ENCODE measurements at places on chromosomes 1 and 21.

GRCh38 chr1:183116416-183116815 is 69.6 kb upstream of the LAMC2 start:
- H3K4me1 ChIP-seq = no peaks in the 10 kb centered on the region
- ATAC-seq = no peak
- peaks cover 4% of the 10 kb centered on the region for H3K27me3 ChIP-seq

- no peaks in the 10 kb centered on the region for H3K4me1 ChIP-seq
- peak; percentile 99 for ATAC-seq
- H3K27ac ChIP-seq = no peak overlapping the region
Measured at GRCh38 chr1:55021942-55022546, 17.3 kb upstream of the PCSK9 start.

- no peaks in the 10 kb centered on the region for H3K36me3 ChIP-seq
- H3K27me3 ChIP-seq = peaks cover 5% of the 10 kb centered on the region
- H3K27ac ChIP-seq = no peak overlapping the region
- no peaks in the 10 kb centered on the region for H3K4me1 ChIP-seq
- H3K4me3 ChIP-seq = no peak overlapping the region
Measured at GRCh38 chr21:32206631-32207405, 72.0 kb downstream of the MIS18A start.

DNA sequence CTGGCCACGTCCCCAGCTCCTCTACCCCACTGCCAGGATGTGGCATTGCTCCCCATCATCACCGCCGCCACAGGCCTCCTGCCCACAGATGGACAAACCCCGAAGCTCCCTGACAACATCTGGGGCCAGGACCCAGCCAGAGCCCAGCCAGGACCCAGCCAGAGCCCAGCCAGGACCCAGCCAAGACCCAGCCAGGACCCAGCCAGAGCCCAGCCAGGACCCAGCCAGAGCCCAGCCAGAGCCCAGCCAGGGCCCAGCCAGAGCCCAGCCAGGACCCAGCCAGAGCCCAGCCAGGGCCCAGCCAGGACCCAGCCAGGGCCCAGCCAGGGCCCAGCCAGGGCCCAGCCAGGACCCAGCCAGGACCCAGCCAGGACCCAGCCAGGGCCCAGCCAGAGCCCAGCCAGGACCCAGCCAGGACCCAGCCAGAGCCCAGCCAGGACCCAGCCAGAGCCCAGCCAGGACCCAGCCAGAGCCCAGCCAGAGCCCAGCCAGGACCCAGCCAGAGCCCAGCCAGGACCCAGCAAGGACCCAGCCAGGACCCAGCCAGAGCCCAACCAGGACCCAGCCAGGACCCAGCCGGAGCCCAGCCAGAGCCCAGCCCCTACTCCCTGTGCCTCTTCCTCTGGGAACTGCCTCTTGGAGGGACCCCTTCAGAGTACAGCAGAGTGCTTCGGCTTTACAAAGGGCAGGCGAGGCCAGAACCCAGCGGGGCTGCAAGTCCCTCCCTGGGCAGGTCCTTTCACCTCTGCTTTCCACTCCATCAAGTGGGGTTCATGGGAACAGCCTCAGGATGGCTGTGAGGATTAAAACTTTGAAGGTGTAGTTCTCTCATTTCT is 43.7 kb downstream of the DISP3 start:
- H3K27ac ChIP-seq = no peak overlapping the region
- H3K36me3 ChIP-seq = no peaks in the 10 kb centered on the region
- H3K4me3 ChIP-seq = no peak overlapping the region
- no peaks in the 10 kb centered on the region for H3K4me1 ChIP-seq
- ATAC-seq = no peak
- H3K27me3 ChIP-seq = no peaks in the 10 kb centered on the region

DNA sequence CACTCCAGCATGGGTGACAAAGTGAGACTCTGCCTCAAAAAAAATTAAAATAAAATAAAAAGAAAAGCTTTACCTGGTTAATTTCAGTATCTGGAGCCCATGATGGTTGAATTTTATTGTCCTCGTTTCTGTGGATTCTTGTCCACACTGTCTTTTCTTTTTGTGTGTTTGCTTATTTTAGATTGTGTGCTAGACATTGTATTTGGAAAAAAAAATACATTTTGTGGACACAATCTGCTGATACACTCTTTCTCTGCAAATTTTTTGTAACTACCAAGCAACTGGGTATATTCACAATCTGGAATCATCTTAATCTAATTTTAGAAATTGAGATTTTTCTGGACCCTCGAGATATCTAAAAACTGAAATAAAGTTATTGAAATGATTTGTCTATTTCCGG is 41.6 kb upstream of the PDE9A start:
- H3K27ac ChIP-seq = no peak overlapping the region
- no peaks in the 10 kb centered on the region for H3K27me3 ChIP-seq
- no peak for ATAC-seq
- no peak overlapping the region for H3K4me3 ChIP-seq

GRCh38 chr1:56394298-56394697 is 185.1 kb downstream of the PLPP3 start:
- H3K36me3 ChIP-seq = no peaks in the 10 kb centered on the region
- no peak overlapping the region for H3K27ac ChIP-seq
- H3K4me3 ChIP-seq = no peak overlapping the region

GRCh38 chr1:169890761-169891538 is 2.7 kb downstream of the SCYL3 start:
- H3K27me3 ChIP-seq = no peaks in the 10 kb centered on the region
- peak; percentile 42 for ATAC-seq
- H3K4me1 ChIP-seq = peaks cover 41% of the 10 kb centered on the region
- peak overlapping the region; percentile 99 for H3K27ac ChIP-seq
- peak overlapping the region; percentile 83 for H3K4me3 ChIP-seq

Data from activated T-helper 17 cell treated with anti-CD3 and anti-CD28 coated beads, Interleukin-2, amount 50 U/mL, for 72 hours (primary cell).